ENCODE measurements at places on chromosomes 3 and 15. TPM values are rescaled to one million over a fixed set of nuclear protein-coding genes. Genes with fewer than 3 reads are reported as not detected.

ZPLD1 gene
- not detected for polyA plus RNA-seq

VILL gene
- 14.9 TPM for polyA plus RNA-seq

CYP19A1 gene
- not detected for polyA plus RNA-seq

SAMD7 gene
- polyA plus RNA-seq, result not detected

MDFIC2 gene
- not detected for polyA plus RNA-seq

SCN5A gene
- not detected for polyA plus RNA-seq

LRRK1 gene
- polyA plus RNA-seq, result 13.2 TPM

BCL2A1 gene
- polyA plus RNA-seq, result 75.8 TPM

PHLDB2 gene
- polyA plus RNA-seq, result 1.4 TPM

FBXO40 gene
- polyA plus RNA-seq, result 0.18 TPM

EIF2A gene
- 34.1 TPM for polyA plus RNA-seq

CCDC80 gene
- 0.14 TPM for polyA plus RNA-seq

SLC28A1 gene
- polyA plus RNA-seq, result not detected

Data from IgD-negative memory B cell (primary cell).